Right hindlimb (tissue), 1 donor: ENCODE measurements at places on chromosomes 16 and 17.

- no peak for DNase-seq
Measured at GRCh38 chr17:73043686-73044581, 48.6 kb downstream of the SLC39A11 start.

- DNase-seq: peak; percentile 71
Measured at GRCh38 chr17:40191237-40192208, 14.3 kb downstream of the RAPGEFL1 start.

DNA sequence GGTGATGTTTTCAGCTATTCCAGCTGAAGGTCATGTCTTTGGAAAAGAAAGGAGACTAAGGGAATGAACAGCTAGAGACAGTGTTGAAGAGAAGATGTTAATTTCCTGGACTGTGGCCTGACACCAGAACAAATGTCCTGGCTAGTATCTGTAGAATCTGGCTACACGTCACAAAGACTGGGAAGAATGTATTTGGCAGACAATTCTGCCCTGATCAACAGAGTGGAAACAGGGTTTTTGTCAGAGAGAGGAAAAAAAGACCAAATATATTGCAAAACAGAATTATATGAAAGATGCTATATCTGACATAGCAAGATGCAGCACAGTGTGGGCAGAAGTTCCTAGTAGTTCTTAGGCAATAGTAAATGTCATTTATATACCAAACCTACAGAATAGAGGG, 17.0 kb upstream of the ANKFN1 start:
- DNase-seq: no peak

DNA sequence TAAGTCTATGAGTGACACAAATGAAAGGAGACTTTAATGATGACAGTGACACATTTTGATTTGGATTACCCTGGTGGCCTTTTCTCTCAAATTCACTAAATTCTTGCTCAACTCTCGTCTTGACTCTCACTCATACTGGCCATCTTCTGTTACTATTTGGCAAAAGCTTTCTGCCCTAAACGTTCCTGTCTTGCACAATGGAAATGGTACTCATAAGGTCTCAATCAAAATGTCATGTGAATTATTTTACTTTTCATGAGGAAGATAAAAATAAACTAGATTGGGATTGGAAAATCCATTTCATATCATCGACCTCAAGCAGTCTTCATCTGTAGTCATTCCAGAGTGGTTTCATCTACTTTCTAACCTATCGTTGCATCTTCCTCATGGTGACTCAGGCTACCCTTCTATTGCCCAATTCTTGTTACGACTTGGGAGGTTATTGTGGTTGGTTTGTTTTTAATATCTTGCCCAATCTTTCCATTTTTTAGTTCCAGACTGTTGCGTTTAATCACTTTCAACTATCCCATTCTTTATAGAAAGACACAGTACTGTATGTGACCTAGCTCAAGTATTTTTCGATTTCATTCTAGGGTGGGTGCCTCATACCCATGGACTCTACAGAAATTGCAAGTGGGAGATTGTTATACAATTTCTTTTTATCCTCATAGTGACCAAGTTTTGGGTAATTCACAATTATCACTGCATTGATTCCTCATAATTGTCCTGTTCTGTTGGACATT, 317.2 kb upstream of the KCNJ16 start:
- no peak for DNase-seq

DNA sequence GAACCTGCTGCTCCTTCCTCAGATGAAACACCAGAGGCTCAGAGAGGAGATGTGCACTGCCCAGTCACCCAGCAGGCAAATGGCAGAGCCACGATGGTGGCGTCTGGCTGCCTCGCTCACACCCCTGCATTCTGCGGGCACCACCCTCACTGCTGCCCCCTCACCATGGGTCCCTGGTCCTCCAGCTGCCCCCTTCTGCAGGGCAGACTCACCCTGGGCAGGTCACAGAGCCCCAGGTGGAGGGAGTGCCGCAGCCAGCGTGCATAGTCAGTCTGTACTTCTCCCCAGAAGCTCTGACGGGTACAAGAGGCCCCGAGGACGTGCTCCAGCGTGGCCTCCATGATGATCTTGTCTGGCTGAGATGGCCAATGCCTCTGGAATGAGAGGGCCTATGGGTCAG, 52.9 kb downstream of the RMI2 start:
- no peak for DNase-seq

DNA sequence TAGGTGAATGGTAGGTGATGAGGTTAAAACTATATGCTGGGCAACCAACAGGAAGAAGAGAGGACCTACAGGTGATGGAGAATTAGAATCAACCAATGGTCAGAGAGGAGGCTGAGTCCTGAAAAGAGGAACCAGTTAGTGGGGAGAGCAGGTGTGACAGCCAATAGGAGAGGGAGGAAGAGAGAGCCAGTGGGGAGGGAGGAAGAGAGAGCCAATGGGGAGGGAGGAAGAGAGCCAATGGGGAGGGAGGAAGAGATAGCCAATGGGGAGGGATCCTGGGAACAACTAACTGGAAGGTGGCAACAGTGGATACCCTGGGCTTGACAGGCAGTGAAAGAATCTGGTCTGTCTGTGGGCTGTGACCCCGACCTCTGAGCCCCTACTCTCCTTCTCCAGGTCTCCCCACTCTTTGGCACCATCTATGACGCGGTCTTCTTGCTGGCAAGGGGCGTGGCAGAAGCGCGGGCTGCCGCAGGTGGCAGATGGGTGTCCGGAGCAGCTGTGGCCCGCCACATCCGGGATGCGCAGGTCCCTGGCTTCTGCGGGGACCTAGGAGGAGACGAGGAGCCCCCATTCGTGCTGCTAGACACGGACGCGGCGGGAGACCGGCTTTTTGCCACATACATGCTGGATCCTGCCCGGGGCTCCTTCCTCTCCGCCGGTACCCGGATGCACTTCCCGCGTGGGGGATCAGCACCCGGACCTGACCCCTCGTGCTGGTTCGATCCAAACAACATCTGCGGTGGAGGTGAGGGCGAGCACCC, 3.7 kb downstream of the GUCY2D start:
- no peak for DNase-seq

DNA sequence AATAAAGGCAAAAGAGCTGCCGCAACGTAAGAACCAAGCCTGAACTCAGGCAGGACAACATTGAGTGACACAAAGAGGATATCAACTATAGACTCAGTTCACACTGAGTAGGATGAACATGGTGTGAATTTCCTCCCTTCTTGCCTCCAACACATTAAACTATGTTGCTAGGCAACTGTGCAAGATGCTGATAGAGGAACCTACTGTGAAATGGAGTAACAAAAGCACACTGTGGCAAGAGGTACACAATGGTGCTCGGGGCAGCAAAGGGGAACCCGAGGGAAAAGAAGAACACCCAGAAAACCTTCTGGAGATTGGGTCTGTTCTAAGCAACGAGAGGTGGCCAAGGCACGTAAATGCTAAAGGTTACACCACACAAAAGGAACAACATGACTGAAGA, 34.1 kb downstream of the GRB2 start:
- DNase-seq: no peak

DNA sequence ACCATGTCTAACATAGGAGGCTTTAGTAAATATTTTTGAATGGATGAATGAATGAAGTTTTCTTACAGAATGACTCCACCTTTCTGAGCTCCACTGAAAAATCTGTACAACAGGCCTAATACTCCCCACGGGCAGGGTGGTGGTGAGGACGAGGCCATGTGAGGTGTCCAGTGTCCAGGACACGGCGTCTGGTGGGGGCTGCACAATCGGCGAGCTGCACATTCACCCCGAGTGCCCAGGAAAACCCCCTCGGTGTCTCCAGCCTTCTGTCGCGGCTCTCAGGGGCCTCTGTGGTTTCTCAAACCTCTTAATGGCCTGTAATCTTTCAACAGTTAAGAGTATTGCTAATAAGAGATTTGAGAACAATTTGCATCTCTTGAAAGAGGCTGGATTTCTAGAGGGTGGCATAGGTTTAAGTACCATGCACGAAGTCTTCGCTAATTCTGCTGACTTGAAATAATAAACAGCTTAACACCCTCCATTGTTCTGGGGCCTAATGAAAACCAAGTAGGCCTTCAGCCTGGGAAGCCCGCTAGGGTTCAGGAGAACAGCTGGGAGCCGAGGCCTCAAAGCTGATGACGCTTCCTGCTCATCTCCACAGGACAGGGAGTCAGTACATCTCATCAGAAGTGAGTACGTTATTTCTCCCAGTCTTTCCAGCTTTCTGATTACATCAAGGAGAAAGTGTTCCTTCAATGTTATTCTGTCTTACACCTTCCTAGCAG, 304.6 kb upstream of the FOXF1 start:
- DNase-seq: no peak

DNA sequence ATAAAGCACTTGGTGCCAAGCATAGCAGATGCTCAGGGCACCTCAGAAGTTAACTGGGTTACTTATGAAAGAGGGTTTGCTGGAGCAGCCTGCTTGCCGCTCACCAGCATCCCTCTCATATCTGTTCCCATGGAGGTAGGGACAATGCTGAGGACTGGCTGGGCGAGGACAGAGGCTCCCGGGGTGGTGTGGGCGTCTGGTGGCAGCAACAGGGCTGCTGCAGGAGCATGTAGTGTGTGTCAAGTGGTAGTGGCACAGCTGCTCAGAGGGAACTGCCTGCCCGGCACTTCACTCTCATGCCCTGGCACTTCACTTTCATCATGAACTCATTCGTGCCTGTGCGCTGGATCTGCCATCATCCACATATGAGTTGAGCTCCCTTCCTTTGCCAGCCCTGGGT, 26.9 kb upstream of the ZNHIT3 start:
- no peak for DNase-seq

DNA sequence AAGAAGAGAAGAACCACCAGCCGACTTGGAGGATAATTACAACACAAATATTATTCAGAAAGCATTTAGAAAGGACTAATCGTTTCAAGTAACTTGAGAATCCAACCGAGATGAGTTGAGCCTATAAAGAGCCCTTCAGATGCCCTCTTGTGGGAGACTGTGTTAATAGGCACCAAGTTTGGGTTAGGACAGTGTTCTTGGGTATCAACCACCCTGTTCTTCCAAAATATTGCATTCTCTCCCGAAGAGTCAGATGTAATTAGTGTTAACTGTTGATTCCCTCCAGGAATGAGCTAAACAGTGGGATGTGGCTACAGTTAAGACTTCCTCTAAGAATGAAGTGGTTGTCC, 87.8 kb upstream of the NOL11 start:
- DNase-seq: no peak

DNA sequence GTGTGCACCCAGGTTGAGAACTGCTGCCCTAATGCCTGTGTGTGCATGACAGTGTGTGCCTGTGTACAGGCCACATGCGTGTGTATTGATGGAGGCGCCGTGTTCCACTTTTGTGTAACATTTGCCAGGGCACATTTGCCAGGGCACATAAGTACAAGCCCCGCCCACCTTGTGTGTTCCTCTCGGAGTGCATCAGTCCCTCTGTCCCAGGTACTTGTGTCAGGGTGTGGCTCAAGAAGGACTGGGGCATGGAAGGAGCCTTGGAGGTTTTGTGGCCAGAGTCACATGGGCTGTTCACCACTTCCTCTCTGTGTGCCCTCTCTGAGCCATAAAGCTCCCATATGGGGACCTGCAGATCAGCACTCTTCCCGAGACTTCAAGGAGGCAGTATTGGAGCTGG, 73.9 kb downstream of the MRM1 start:
- no peak for DNase-seq

GRCh38 chr17:74987909-74988711, 678 bp downstream of the CDR2L start:
- DNase-seq: peak; percentile 95

GRCh38 chr17:77690271-77691161, 268.0 kb upstream of the TNRC6C start:
- peak; percentile 92 for DNase-seq

- DNase-seq: no peak
Measured at GRCh38 chr16:58425756-58426494, 33.7 kb downstream of the GINS3 start.

DNA sequence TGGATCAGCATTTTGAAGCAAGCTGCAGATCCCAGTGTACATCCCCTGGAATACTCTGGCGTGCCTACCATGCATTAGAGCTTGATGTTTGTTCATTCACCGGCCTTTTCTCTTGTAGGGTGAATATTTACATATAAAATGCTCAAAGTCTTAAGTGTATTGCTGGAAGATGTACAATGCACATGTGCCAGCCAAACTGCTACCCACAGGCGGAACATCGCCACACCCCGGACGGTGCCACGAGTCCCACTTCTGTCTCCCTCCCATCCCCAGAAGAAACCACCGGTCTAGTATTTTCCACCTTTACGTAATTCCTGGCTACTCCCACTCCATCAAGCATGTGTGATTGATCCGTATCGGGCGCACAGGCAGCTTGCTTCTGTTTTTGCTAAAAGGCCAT, 4.1 kb downstream of the SLC38A8 start:
- DNase-seq: no peak

DNA sequence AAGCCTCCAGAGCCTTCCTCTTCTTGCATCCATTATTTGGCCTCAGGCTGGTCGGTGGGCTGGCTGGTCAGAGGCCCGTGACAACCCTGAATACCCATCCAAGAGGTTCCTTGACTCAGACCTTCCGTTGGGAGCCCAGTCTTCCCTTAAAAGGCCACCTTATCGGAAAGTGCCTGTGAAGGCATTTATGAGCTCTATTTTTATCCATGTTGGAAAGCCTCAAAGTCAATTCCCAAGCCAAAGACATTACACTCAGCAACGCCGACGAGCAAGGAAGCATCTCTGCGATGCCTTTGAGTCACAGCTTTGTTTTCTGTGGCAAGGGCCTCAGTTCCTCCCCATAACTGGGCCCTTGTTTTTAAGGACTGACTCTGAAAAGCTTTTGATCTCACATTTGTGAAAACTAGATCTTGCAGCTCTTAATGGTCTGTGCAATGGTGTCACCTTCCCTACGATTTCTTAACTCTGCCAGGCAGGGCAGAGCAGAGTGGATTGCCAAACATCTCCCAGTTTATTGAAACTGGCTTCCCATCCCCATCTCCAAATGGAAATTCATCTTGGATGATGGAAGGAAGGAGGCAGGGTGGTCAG, 13.3 kb upstream of the SPOP start:
- DNase-seq: peak; percentile 34

- peak; percentile 82 for DNase-seq
Measured at GRCh38 chr17:42287305-42287976, 857 bp upstream of the STAT5A start.

GRCh38 chr16:15952265-15952711, 2.9 kb downstream of the ABCC1 start:
- DNase-seq: no peak

DNA sequence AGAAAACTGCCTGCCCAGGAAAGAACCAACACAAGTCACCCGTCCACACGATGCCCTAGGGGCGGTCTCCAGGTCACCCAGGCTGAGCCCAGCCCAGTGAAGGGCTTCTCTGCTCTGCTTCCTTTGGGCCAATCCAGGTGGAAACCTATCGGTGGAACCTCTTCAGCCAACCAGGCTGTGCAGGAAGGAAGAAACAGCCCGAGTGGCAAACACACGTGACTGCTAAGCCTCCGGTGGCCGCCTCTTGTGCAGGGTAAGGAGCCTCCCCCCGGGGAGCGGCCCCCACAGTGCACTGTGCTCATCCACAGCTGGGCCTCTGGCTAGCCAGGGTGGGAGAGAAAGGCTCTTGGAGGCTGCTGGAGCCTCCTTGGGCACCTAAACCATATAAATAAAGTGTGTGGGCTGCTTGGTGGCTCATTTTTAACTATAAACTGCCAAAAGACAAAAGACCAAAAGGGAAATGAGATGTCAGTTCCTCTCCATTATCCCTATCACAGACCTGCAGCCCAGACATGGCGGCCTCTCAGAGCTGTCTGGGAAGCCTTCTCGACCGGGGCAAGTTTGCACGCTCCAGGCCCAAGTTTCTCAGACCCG, 2.4 kb downstream of the RTN4RL1 start:
- DNase-seq: no peak
